ENCODE measurements at places on chromosomes 11 and 22.

DNA sequence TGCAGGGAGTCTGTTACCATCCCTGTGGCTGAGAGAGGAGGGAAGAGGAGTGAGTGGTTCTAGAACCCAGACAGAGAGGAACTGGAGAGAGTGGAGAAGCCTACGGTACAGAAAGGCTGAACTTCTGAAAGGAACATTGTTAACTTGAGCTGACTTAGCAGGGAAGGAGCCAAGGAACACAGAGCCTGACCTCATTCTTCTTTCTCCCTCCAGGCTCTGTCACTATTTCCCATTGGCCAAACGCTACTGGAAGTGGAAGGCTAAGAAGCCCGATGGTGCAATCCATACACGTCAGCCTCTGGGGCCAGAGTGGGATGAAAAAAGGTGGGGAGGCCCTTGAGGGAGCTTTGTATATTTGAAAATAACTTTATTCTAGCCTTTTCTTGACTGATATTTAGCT, 16.5 kb upstream of the WT1 start:
- no peak for DNase-seq

GRCh38 chr11:95796501-95796900, 6.2 kb downstream of the CEP57 start:
- DNase-seq = no peak

DNA sequence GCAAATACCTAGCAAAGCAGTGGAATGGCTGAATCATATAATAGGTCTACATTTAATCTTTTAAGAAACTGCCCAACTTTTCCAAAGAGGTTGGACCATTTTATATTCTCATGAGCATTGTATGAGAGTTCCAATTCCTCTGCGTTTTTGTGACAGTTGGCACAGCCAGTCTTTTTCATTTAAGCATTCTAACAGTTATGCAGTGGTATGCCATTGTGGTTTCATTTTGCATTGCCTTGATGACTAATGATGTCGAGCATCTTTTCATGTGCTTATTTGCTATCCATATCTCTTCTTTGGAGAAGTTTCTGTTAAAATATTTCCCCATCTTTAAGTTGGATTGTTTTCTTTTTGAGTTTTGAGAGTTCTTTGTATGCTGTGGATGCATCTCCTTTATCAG, 38.7 kb downstream of the EIF3F start:
- DNase-seq = no peak

DNA sequence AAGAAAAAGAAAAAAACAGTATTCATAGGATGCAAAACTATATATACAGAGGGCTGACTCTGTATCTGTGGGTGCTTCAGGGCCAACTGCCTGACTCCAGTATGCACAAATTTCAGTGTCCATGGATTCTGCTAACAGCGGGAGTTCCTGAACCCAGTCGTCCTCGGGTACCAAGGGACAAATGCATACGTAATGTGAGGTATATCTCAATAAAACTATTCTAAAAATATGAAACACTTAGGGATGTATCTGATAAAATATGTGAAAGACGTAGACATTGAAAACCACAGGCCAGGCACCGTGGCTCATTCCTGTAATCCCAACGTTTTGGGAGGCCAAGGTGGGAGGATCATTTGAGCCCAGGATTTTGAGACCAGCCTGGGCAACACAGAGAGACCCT, 13.9 kb upstream of the COMT start:
- no peak for DNase-seq

- no peak for DNase-seq
Observed at GRCh38 chr11:68061508-68061907, 22.7 kb downstream of the TCIRG1 start.

DNA sequence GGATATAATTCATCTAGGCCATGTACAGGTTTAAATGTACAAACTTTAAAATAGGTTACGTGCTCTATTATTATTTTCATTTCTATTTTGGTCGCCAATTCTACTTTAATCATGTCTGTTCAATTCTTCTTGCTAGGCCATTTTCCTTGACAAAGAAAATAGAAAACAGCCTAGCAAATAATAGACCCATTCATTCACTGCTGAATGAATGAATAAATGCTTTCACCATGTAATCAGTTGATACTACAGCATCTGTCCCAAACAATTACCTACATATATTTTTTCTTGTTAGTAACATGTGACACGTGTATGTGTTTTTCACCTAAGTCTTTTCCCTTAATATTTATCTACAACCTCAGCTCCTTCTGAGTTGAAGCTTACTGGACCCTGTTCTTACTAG, 27.5 kb downstream of the SNX19 start:
- no peak for DNase-seq

DNA sequence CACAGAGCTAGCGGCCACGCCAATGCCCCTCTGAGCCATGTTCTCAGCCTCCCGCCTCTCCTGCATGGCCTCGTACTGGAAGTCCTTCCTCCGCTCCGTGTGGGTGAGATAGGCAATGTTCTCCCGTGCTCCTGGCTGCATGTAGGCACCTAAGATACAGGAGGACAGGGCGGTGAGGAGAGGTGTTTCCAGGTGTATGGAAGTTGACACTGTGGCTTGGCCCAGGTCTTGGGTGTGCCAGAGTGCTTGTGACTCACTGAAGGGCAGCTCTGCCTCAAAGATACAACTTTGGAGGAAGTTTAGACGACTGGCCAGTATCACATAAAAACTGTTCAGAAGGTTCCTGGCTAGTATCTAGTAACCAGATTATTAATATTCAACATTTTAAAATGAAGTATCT, 8.5 kb downstream of the SRRD start:
- no peak for DNase-seq

DNA sequence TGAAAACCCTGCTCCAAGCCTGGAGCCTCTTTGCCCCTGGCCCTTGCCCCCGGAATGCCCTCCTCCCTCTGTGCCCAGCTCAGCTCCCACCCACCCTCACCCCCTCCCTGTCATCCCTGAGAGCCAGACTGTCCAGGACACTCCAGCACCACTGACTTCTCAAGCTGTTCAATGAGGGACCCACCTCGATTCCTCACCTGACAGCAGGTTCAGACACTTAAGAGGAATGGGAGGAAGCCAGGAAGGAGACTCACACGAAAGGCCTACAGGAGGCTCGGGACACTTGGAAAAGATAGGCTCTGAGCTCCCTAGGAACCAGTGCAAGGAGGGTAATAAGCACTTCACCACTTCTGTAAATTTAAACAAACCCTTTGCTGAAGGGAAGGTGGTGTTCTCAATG, 35.8 kb downstream of the IGLL5 start:
- DNase-seq = no peak

DNA sequence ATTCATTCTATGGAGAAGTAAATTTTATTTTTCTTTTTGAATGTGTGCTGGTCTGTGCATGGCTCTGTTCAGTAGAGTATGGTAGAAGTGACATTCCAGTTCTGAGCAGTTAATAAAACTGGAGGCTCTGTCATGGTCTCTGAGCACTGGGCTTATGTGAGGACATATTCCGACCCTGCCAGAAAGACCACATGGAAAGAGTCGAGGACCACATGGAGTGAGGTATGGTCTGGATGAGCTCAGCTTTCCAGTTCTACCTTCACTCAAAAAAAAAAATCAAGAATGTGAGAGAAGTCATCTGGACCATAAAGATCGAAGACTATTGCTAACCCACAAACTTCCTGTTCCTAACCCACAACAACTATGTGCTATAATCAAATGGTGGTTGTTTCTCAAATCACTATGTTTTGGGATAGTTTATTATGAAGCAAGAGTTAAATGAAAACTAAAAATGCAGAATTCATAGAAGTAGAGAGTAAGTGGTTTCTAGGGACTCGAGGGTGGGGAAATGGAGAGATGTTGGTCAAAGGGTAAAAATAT, 534.2 kb upstream of the ANO5 start:
- DNase-seq = no peak

DNA sequence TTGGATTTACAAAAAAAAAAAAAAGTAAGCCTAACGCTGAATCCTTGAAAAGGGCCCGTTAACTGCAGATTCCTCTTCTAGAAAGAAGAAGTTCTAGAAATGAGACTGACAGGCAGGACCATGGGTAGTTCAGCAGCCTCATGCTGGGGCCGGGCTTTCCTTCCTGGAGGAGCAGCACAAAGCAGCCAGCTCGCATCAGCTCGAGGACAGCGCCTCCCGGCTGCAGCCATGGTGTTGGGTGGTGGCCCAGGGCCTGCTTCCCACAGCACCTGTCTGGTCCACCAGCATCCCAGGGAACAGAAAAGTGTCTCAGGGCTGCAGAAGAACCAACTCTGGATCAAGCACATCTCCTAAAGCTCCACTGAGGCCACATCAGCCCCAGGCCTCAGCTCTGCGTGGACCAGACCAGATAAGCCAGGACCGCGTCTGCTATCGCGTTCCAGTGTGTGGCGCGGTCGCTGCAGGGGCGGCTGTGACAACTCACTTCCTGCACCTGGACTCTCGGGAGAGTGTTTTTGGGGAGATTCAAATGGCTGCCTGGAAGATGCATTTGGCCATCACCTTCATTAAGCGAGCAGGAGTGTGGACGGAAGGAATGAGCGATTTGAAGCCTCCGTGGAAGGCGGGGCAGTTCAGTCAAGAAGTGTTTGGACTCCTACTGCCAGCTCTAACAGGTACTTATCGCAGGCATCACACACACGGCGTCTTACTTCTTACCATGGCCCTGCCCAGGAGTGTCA, 53.5 kb downstream of the MYH9 start:
- DNase-seq = peak; percentile 79

DNA sequence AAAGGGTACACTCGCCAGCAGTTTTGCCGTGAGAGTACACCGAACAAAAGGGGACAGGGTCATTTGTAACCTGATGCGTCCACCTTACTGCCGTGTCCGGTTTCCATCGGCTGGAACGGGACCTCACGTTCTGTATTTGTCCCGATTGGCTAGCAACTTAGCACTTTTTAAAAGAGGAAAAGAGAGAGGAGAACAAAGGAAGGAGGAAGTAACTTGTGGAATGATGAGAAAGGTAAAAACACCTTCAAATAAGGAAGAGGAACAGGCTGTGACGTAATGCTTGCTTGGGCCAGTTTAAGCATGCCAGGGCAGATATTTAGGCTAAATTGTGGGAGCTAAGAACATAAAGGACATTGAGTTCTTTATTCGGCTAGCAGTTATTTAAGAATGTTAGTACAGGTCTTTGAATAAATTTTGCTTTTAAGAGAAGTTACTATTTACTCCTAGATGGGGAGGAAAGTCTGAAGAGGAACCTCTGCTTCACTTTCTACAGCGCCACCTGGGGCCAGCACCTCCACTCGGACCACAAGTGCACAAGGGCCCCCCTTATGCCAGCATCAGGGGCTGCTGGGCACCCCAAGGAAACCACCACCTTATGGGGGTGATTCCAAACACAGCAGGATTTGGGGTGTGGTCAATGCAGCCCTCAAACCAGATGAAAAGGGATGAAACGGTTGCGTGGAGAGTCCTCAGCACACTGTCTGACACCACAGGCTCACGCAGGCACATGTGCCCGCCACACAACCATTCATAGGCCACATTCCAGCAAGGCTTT, 5.8 kb downstream of the ARSA start:
- DNase-seq = peak; percentile 36

DNA sequence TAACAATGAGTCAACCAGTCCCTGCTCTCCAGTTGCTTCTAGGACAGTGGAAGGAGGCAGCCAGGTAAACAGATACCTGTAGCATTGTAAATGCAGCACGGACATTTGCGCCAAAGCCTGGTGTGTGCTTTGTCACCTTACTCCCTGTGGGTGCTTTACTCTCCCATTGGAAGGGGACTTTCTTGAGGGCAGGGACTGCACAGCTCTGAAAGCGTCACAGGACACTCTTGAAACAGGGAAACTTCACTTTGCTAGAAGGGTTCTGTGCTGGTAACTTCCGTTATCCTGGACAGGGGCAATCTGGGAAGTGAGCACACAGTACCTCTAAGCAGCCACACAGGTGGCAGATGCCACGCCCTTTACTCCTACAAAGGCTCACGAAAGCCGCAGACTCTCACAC, 99.8 kb downstream of the MYO18B start:
- no peak for DNase-seq

GRCh38 chr11:46121724-46122477, 647 bp upstream of the PHF21A start:
- peak; percentile 80 for DNase-seq

DNA sequence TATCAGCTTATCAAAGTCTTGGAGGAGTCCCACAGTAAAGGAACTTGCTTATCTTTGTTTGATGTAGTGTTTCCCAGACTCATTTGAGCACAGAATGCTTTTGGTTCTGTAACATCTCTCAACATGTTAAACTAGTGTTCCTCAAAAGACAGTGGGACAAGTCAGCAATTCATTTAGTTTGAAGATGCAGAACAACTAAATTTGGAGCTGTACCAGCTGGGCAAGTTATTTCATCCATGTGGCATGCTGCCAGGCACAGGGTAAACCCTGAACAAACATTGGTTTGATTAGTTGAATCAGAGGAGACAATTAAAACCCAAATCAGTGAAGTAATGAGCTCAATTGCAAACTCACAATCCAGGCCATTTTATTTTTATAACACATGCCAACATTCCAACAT, 141.2 kb downstream of the CSNK2A3 start:
- no peak for DNase-seq

GRCh38 chr11:59263225-59263894, 50.6 kb upstream of the MPEG1 start:
- DNase-seq = peak; percentile 79

- peak; percentile 57 for DNase-seq
Observed at GRCh38 chr22:17268501-17269223, 49.4 kb upstream of the ADA2 start.

- peak; percentile 39 for DNase-seq
Observed at GRCh38 chr11:60251485-60252212, 8.7 kb upstream of the MS4A4E start.

DNA sequence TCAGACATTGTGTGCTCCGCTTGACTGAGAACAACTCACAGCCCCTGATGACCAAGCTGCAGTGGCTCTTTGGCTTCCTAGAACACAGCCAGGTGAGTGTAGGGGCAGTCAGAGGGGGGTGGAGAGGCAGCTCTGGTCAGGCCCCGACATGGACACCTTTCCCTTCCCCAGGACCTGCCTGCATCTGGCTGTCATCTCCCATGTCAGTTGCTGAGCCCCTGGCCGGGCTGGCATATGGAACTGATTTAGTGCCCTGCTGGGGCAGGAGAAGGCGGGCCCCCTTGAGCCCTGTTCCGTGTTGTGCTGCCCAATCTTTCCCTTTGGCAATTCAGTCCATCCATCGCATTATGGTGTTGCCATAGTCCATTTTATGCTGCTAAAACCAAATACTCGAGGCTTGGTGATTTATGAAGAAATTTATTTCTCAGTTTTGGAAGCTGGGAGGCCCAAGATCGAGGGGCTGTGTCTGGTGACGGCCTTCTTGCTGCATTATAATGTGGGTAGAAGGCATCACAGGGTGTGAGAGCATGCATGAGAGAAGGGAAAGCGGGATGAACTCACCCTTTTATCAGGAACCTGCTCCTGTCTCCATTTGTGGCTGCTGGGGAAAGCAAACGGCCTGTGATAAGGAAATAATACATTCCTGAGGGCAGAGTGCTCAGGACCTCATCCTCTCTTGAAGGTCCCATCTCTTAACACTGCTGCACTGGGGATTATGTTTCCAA, 19.0 kb downstream of the USP35 start:
- DNase-seq = no peak

- DNase-seq = no peak
Observed at GRCh38 chr11:44597358-44598012, 32.0 kb downstream of the CD82 start.

DNA sequence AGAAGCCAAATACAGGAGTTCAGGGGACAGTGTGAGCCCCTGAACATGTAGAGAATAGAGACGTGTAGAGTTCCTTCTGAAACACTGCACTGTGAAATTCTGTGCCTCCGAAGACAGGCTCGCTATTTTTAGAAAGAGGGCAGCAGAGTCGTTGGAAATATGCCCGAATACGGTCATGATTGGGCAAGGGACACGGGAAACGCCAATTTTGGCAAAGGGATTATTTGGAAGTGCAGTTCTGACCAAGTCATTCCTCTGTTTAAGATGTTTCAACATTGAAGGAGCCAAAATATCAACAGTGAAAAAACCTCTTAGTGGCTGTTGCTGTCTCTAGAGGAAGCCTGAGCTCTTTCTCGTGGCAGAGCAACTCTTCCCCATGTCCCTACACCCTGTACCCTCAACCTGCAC, 9.5 kb upstream of the CBX6 start:
- DNase-seq = no peak

All from H9 (cell line).